T-cell (primary cell): ENCODE measurements at places on chromosomes 5 and 9.

DNA sequence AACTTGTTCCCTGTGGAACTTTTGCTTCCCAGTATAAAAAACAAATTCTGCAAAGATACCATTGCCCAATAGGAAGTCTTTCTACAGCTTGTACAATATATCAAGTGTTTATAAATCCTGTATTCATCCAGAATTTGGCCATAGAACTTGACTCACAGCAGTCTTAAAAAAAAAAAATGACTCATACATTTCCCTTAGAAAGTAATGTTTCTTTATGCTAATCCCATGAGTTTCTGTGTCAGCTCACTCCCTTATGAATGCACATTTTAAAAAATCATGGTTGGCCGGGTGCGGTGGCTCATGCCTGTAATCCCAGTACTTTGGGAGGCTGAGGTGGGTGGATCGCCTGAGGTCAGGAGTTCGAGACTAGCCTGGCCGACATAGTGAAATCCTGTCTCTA lies 89.3 kb upstream of the DMRT1 start:
- DNase-seq, result no peak
- H3K27ac ChIP-seq, result no peak overlapping the region

- H3K27me3 ChIP-seq, result no peaks in the 10 kb centered on the region
- no peak overlapping the region for H3K27ac ChIP-seq
- no peak for DNase-seq
- no peaks in the 10 kb centered on the region for H3K36me3 ChIP-seq
Measured at GRCh38 chr9:89750117-89750791, 145.4 kb downstream of the GADD45G start.

DNA sequence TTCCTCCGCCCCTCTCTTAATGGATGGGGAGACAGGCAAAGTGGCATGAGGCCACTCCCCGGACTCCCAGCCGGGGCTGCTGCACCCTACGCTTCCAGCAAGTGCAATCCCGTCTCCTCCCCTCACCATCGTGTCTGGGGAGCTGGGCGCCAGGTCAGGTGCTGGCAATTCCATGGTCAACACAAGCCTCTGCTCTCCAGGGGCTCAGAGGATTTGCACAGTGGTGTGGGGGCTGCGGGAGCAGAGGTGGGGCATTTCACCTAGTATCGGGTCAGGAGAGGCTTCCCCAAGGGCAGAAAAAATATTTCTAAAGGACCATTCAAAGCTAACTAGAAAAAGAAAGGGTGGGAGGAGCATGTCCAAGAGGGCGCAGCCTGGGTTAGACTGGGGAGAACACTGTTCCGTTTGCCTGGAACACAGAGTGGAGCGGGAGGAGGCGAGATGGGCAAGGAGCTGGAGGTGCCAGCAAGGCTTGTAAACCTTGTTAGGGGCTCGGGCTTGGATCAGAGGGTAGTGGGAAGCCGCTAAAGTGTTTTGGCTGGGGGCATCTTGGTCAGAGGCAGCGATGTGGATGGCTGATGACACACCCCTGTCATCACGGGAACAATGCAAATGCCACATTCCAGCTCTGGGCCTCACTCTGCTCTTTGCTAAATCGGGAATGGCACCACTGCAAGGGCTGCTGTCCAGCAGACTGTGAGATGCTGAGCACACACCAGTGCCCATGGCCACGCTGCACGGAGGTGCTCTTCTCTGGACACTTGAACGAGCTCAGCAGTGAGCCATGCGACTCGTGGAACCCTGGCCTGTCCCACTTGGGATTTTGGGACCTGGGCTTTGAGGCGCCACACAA lies 191.7 kb downstream of the CDK5RAP2 start:
- DNase-seq, result no peak
- H3K27ac ChIP-seq, result no peak overlapping the region
- H3K4me1 ChIP-seq, result no peaks in the 10 kb centered on the region

GRCh38 chr5:178624631-178625546 lies 2.0 kb downstream of the CLK4 start:
- H3K27ac ChIP-seq, result no peak overlapping the region
- no peaks in the 10 kb centered on the region for H3K27me3 ChIP-seq
- no peak for DNase-seq
- peaks cover 32% of the 10 kb centered on the region for H3K4me1 ChIP-seq
- H3K4me3 ChIP-seq, result peak overlapping the region; percentile 84

DNA sequence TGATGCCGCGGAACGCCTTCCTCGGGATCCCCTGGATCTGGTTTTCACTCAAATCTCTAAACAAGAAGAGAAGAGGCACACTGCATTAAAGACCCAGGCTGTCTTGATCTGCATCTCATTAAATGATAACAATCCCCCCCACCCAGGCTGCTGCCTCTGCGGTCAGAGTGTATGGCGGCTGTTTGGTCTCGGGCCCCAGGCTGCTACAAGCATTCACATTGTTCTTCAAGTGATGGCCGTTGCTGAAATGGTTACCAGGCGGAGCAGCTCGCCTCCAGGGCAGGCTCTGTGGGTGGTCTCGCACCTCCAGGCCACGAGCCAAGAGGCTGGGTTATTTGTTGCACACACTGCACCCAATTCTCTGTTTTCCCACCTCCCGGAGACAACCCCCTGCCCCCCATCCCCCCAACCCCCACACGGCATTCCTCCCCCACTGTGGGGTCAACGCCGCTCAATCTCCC lies 304.1 kb upstream of the PANK3 start:
- H3K4me3 ChIP-seq, result no peak overlapping the region
- no peak for DNase-seq
- no peaks in the 10 kb centered on the region for H3K4me1 ChIP-seq
- no peaks in the 10 kb centered on the region for H3K36me3 ChIP-seq
- H3K27me3 ChIP-seq, result no peaks in the 10 kb centered on the region
- no peak overlapping the region for H3K27ac ChIP-seq

GRCh38 chr5:4636378-4636777 lies 503.8 kb upstream of the ADAMTS16 start:
- no peak overlapping the region for H3K4me3 ChIP-seq
- DNase-seq, result no peak
- no peak overlapping the region for H3K27ac ChIP-seq
- H3K4me1 ChIP-seq, result no peaks in the 10 kb centered on the region
- H3K36me3 ChIP-seq, result no peaks in the 10 kb centered on the region

GRCh38 chr9:73541923-73542322 lies 390.3 kb downstream of the ANXA1 start:
- no peak for DNase-seq
- no peaks in the 10 kb centered on the region for H3K4me1 ChIP-seq
- H3K27me3 ChIP-seq, result no peaks in the 10 kb centered on the region
- H3K4me3 ChIP-seq, result no peak overlapping the region

- peaks cover 17% of the 10 kb centered on the region for H3K27me3 ChIP-seq
- H3K36me3 ChIP-seq, result no peaks in the 10 kb centered on the region
- DNase-seq, result no peak
- H3K4me1 ChIP-seq, result no peaks in the 10 kb centered on the region
- H3K4me3 ChIP-seq, result no peak overlapping the region
Measured at GRCh38 chr5:141383345-141383744, 803 bp downstream of the PCDHGA7 start.
